ENCODE measurements at places on chromosomes 1 and 21.

GRCh38 chr1:60564916-60565750 is 491.6 kb upstream of the C1orf87 start:
- no peak for DNase-seq

DNA sequence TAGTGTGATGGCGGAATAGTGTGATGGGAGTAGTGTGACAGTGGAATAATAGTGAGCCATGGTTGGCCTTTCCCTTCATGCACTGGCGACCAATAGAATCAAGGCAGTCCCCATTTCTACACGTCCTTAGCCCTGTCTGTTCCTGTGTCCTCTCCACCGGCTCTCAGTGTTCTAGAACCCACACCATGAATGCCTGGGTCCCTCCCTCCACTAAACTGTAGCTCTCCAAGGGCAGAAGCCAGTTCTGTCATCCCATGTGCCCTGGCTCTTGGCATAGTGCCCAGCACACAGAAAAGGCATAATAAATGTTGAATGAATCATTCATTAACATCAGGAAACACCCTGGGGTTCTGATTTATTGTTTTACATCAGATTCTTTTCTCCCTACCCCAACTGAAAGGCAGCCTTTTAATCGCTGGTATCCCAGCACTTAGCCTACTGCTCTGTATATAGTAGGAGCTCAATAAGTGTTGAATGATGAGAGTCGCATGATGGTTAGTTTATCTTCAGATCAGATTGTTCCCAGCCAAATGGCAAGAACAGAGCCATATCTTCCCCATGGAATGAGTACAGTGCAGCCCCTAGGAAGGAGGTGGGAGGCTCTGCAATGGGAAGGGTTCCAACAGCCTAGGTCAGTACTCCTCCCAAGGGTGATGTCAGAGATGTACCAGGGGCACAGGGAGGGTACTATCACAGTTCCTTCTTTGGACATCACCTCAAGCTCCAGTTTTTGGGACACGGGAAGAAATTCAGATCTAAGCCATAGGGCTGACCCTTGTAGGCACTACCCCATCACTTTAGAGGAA is 325.7 kb downstream of the HHAT start:
- no peak for DNase-seq

DNA sequence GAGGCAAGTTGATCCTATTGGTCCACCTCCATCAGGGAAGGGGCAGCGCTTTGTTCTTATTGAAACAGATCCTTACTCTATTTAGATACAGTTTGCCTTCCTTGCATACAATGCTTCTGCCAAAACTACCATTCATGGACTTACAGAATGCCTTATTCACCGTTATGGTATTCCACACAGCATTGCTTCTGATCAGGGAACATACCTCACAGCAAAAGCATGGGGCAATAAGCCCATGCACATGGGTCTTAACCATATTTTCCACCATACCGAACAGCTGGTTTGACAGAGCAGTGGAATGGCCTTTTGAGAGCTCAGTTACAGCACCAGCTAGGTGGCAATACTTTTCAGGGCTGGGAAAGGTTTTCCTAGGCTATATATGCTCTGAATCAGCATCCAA is 544.8 kb upstream of the ADGRL4 start:
- no peak for DNase-seq

DNA sequence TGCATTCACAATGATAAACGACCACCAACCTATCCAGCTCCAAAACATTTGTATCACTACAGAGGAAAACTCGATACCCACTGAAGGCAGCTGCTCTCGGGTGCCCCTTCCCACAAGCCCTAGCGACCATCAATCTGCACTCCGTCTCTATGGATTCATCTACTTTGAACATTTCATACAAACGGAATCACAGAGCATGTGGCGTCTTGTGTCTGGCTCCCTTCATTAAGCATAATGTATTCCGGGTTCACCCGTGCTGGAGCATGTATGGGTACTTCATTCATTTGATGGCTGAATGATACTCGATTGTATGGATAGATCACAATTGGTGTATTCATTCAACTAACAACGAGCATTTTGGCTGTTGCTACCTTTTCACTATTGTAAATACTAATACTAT is 340.2 kb downstream of the SMYD3 start:
- DNase-seq = no peak

DNA sequence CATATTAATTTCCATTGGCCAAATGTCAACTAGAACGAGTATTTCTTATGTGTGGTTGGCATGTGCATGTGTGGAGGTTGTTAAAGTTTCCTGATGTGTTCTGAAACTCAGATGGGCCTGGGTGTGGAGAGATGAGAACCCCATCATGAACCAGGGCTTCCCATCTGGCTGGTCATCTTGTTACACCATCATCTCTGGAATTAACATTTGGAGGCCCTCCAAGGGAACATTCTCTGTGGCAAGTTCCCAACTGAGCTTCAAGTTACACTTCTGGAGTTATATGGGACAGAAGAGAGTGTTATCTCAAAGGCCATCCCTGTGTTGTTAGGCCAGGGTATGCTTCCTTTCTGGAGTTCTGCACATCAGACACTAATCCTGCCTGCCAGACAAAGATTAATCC is 183.6 kb downstream of the TTLL7 start:
- no peak for DNase-seq

- no peak for DNase-seq
Observed at GRCh38 chr1:203408486-203409481, 57.9 kb upstream of the FMOD start.

DNA sequence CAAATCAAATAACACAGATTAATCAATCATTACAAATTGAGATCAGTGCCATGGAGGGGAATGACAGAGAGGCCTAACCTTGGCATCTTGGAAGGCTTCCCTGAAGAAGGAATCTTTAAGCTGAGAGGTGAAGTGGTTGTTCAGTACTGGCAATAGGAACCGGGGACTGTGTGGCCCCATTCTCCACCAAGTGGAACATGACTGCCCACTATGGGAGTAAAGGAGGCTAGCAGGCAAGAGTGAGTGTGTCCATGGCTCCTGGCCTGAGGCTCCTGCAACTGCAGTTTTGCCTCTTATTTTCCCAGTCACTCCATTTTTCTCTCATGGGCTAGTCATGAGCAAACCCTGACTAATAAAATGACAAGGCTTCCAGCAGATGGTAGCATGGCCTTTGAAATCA is 112.2 kb upstream of the GJB5 start:
- no peak for DNase-seq

DNA sequence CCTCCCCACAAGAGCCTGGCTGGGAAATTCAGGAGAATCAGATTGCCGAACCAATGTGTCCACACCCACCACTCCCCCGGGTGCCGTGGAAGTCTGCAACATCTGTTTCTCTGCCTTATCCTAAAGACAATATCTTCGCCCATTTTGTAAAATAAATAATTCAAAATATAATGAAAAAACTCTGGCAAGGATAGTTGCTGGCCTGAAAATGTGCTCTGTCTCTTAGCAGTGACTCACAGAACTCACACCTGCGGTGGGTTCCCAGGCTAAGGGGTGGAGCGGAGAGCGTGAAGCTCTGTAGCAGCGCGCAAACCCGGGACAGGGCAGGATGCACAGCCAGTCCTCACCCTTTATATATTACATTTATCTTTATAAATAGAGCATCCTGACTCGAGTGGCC is 99.9 kb downstream of the COLGALT2 start:
- DNase-seq = no peak

- DNase-seq = no peak
Observed at GRCh38 chr1:243477731-243478290, 222.0 kb downstream of the SDCCAG8 start.

GRCh38 chr1:7962636-7963377 is 1.3 kb downstream of the PARK7 start:
- DNase-seq = no peak

- DNase-seq = no peak
Observed at GRCh38 chr21:39073063-39073462, 110.2 kb downstream of the PSMG1 start.

- no peak for DNase-seq
Observed at GRCh38 chr1:232267837-232268598, 361.9 kb downstream of the SIPA1L2 start.

DNA sequence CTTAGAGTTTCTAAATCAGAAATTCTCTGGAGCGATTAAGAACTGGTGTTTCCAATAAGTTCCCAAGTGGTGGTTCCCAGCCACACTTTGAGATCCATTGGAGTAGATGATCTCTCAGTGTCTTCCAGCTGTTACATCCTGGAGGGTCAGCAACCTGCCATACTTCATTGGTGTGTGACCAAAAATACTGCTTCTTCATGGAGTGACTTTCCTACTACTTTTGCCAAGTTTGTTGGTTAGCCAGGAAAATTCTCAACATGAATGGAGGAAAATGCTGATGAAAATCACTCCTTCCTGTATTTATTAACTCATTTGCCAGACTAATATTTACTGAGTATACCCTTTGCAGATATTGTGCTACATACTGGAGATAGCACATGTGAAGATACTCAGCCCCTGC is 186.1 kb downstream of the FGGY start:
- DNase-seq = no peak

DNA sequence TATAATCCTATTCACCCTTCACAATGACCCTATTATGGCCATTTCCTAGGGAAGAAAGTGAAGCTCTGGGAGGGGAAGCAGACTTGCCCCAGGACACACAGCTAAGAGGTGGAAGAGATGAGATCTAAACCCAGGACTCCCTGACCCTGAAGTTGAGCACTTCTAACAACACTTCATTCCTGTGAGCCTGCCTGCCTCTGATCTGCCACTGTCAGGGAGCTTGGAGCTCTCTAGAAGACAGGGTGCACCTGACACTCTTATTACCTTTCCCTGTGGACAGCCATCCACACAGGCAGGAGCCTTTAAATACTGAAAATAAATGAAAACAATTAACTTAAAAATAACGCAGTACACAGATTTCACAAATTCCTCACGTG is 599 bp downstream of the MKNK1 start:
- DNase-seq = no peak

GRCh38 chr1:119431836-119432235 is 16.9 kb downstream of the HSD3B2 start:
- DNase-seq = no peak

GRCh38 chr1:9438431-9439073 is 100.7 kb upstream of the SLC25A33 start:
- DNase-seq = no peak
